ENCODE measurements at places on chromosomes 5 and 9.

DNA sequence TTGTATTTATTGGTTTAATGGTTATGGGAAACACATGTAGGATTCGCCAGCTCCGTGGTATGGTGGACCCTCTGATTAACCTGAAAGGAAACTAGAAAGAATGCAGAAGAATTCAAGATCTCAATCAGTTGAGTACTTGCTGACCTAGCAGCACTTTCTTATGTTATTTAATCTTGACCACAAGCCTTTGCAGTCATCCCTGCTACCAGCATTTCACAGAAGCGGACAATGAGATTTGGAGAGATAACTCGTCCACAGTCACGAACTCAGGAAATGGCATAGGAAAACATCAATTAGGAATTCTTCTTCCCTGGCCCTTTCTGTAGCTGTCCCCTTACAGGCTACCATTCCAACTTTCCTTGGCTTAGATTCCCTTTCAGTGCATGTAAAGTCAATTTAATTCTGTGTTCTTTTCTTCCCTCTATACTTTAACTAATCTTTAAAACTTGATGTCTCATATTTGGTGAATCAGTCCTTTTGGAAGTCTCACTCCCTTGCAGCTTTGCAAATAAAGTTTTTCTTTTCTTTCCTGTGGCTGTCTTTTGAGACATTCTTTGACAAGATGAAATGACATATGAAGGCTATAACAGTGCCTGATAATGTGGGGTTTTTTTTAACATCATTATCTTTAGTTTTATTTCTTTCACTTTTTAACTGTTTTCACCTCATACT is 1.3 kb upstream of the SLC44A1 start:
- DNase-seq, result peak; percentile 94

- DNase-seq, result no peak
These were observed 136.4 kb downstream of the SEMA5A start for GRCh38 chr5:9409413-9409960.

DNA sequence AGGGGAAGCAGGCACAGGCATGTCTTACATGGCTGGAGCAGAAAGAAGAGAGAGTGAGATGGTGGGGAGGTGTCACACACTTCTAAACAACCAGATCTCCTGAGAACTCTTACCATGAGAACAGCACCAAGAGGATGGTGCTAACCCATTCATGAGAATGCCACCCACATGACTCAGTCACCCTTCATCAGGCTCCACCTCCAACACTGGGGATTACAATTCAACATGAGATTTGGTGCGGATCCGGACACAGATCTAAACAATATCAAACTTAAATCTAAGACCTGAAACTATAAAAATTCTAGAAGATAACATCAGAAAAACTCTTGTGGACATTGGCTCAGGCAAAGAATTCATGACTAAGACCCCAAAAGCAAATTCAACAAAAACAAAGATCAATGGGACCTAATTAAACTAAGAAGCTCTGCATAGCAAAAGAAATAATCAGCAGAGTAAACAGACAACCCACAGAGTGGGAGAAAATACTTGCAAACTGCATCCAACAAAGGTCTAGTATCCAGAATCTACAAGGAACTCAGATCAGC is 65.4 kb downstream of the SPATA31C2 start:
- no peak for DNase-seq

DNA sequence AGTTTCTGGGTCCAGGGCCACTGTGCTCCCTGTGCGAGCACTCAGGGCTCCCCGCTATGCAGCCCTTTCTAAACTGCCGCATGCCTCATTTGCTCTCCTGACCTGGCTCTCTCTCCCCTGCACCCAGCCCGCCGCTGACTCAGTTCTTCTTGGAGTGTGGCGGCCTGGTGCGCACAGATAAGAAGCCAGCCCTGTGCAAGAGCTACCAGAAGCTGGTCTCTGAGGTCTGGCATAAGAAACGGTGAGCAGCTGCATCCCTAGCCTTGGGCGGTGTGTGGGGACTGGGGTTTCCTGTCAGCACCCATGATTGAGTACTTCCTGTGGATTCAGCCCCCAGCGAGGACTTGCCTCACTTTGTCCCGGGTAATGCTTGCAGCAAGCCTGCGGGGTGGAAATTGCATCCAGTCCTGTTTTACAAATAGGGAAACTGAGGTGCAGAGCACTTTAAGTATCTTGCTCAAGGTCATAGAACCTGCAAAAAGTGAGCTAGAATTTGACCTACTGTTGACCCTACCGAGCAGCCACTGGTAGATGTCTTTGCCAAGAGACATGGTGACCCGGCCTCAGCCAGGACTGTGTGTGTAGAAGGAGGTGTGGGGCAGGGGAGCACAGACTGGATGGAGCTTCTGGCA is 27.9 kb downstream of the USP20 start:
- DNase-seq, result peak; percentile 31

- peak; percentile 27 for DNase-seq
These were observed 207.9 kb downstream of the HINT1 start for GRCh38 chr5:130957151-130957550.
